ENCODE measurements at places on chromosomes 7 and 10.
A peak's percentile ranks its signal among the peaks of the same experiment; 100 is the strongest.

- DNase-seq = peak; percentile 55
Observed at GRCh38 chr10:133318494-133319127, 9.9 kb downstream of the ZNF511 start.

GRCh38 chr10:117439243-117439912 is 64.1 kb upstream of the PDZD8 start:
- DNase-seq = no peak

GRCh38 chr7:326809-327232 is 36.9 kb downstream of the FOXL3 start:
- no peak for DNase-seq

GRCh38 chr7:24788961-24789576 is 31.8 kb upstream of the GSDME start:
- DNase-seq = no peak

GRCh38 chr7:92276460-92276864 is 30.7 kb downstream of the ANKIB1 start:
- no peak for DNase-seq

DNA sequence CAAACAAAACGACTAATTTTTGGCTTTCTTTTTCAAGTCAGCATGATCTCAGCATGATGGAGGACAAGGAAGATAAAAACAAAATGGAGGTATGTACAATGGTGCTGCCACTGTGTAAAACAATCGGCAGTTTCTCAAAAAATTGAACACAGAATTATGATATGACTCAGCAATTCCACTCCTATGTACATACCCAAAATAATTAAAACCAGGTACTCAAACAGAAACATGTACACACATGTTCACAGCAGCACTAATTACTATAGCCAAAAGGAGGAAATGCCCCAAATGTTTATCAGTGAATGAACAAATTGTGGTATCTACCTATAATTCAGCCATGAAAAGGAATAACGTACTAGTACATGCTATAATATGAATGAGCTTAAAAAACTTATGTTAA is 29.9 kb downstream of the SNX13 start:
- no peak for DNase-seq

DNA sequence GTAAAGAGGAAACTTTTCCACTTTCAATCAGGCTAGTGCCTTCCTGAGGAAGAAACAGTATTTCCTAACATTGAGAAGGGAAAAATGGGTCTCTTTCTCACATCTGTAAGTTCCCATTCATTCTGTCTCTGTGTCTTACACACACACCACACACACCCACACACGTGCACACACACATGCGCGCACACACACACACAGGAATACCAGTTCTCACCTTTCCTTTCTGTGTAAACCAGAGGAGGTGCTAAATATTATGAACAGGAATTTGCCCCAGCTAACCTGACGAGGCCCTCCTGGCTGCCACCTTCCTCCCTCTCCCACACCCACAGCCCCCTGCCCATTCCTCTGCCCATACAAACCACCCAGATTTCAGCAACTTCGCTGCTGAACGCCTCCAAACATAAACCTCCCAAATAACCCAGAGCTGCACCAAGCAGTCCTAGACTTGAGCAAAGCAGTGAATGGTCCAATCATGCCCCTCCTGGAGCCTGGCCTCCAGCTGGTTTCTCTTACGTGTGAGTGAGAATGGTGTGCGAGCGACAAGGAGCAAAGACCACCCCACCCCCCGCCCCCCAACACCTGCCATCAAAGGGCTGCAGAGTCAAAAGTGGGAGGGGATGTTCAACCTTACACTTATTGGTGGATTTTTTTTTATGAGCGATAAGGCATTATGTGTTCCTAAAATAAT is 190.5 kb downstream of the HECW1 start:
- DNase-seq = no peak

DNA sequence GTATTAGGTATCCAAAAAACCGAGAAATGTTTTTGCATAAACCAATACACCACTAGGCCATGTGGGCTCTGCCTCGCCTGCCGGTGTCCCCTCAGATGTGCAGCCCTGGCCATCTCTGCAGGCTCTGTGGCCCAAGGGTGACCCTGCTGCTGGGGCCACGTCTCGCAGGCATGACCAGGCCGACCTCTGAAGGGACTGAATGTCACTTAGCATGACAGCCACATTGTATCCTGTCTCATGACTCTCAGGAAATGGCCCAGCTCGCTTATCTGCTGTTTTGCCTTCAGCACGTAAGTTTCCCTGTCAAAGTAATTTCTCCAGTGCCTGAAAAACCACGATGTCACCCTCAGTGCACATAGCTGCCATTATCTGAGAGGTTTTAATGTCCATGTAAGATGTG is 49.5 kb upstream of the ZNF32 start:
- no peak for DNase-seq

- peak; percentile 31 for DNase-seq
Observed at GRCh38 chr7:98231493-98232262, 20.4 kb downstream of the TECPR1 start.

GRCh38 chr7:11472646-11473045 is 359.4 kb downstream of the THSD7A start:
- DNase-seq = no peak

GRCh38 chr10:27948186-27948585 is 50.7 kb downstream of the ODAD2 start:
- no peak for DNase-seq

- no peak for DNase-seq
Observed at GRCh38 chr10:125144206-125144605, 16.2 kb downstream of the CTBP2 start.

- no peak for DNase-seq
Observed at GRCh38 chr7:156157409-156158012, 345.2 kb upstream of the SHH start.

- no peak for DNase-seq
Observed at GRCh38 chr7:87420173-87420572, 55.3 kb downstream of the ABCB4 start.

DNA sequence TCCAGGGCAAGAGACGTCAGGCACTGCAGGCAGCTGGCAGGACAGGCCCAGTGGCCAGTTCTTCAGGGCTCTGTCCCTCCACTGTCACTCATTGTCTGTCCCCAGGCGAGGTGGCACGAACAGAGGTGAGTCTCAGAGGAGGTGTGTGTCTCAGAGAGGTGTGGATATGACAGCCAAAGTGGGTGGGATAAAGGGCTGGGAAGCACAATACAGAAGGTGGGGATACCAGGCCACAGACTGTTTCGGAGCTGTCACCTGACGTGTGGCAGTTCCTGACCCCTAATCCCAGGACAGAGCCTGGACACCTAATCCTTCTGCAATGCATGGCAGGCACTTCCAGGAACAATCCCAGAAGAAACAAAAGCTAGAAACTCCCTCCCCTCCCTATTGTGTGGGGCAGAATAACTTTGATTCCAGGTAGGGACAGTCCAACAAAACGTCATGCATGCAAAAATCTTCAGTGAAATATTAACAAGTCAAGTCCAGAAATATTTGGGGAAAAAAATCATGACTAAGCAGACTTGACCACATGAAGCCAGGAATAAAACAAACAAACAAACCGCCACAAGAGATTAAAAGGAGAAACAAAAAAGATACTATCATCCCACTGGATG is 11.6 kb downstream of the KLRG2 start:
- no peak for DNase-seq

DNA sequence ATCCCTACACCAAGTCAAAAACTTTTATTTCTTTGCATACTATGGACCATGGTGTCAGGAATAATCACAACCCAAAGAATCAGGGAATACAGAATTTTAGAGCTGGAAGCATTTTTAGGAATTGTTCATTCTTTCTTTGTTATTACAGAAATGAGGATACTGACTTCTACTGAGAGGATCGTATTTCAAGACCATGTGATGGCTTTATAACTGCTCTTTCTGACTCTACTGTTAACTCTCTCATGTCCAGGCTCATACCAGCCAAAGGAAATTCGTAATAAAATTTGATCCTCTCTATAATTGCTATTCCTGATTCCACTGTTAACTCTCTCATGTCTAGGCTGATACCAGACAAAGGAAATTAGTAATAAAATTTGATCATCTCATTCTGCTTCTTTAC is 1050.9 kb upstream of the C7orf33 start:
- no peak for DNase-seq

DNA sequence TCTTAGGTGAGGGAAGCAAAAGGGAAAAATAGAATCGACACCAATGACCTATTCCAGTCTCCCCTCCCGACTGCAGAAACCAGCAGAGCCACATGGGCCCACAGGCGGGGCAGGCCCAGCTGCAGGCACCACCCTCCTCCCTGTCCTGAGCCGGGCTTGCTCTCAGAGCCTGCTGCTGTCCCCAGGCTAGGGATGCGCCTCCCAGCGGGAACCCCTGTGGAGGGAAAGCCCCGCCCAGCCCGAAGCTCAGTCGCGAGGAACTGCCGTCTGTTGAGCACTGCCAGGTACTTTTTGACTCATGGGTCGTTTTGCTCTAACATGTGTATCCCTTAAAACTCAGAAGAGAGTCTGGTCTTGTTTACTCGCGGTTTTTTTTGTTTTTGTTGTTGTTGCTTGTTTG is 124.5 kb upstream of the RET start:
- DNase-seq = peak; percentile 46

DNA sequence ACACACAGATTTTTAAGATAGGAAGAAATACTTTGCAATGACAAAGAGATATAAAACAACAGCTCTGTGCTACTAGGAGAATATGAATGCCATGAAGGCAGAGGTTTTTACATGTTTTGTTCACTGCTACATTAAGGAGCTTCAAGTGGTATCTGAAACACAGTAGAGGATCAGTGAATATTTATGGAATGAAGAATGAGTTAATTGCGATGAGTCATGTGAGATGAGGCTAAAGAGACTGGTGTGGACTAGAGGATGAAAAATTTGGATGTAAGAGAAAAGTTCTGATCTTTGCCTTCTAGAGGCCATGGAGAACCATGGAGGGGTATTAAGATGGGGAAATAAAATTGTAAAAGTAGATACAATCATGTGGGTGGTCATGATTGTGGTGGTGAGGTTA is 434.2 kb downstream of the PHTF2 start:
- no peak for DNase-seq

GRCh38 chr10:71269301-71270288 is 49.5 kb upstream of the SLC29A3 start:
- DNase-seq = no peak

DNA sequence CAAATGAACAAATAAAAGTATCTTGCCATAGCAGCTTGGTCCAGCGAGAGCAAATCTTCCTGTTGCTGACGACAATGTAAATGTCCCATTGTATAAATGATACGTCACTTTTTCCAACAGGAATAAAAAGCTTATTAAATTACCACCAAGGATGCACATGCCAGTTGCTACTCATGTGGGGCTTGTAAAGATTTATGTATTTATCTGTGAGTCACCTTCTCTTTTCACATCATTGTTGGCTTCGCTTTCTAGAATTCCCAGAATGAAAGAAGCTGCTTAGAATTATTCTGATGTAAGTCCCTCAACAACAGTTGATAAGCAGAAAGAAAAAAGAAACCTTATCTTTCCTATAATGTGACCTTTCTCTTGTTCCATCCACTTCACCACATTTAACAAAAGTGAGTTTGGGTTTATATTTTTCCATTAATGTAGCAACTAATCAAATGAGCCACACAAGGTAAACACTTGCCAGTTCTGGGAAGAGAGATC is 22.4 kb downstream of the DNAJC12 start:
- DNase-seq = no peak

DNA sequence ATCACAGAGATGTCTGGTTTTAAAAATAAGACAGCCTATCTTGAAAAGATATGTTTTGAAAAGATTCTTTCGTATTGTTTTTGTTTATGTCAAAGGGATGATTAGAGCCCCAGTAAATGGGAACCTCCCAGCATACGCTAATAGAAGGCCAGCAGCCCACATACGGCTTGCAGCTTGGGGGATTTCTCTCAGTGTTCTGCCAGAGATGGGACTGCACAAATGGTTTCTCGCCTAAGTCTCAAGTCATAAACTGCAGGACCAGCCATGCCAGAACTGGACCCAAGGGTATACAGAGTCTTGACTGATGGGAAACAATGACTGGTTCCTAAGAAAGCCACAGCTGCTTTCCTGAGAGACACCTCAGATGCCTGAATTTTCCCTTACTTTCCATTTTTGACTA is 306.9 kb upstream of the DGKB start:
- DNase-seq = no peak

GRCh38 chr10:94315024-94315451 is 47.7 kb downstream of the NOC3L start:
- no peak for DNase-seq

DNA sequence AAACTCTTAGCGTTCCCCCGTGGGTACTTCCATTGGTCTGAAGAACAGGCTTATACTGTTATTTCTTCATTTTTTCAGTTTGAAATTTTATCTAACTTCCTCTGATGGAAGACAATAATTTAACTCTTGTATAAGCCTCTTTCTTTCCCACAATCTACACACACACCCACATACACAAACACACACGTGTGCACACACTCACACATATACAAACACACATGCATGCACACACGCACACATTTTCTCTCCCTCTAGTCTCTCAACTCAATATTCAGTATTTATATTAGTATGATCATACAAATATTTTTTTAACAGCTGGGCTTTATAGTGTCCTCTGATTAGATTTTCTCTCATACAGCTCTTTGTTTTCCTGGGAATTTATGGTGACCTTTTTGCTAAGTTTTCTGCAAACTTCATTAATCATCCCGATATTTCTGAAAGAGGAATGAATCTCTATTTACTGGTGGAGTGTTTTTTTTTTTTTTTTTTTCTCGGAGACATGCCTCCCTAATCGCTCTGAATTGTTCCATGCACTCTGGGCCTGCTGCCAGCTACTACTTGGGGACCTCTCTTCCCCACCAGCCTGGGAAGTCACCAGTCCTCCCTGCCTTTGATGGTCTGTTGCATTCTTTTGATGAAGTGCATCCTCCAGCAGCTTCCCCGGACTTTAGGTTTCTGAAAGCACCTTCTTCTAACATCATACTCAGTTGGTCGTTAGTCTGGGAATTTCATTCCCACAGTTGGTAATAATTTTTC is 75.5 kb downstream of the ZNF777 start:
- no peak for DNase-seq

GRCh38 chr7:17463511-17464085 is 165.1 kb downstream of the AHR start:
- DNase-seq = no peak

GRCh38 chr10:130185591-130185990 is 49.4 kb downstream of the GLRX3 start:
- no peak for DNase-seq

DNA sequence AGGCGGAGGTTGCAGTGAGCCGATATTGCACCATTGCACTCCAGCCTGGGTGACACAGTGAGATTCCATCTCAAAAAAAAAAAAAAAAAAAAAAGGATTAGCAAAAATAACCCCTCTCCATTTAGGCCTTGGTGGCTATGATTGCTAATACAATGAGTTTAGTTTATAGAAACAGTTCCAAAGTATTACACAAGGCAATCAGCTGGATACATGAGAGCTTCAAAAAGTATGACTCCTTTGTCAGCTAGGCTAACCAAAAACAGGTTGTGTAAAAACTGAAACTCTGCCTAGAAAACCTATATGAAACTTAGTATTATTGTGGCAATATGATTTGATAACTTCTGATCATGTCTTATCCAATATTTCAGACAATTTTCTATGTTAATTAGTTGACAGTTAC is 57.2 kb downstream of the SUGCT start:
- no peak for DNase-seq

GRCh38 chr7:139046143-139046542 is 10.3 kb upstream of the ZC3HAV1L start:
- DNase-seq = no peak

GRCh38 chr10:90412582-90412981 is 445.3 kb downstream of the HTR7 start:
- no peak for DNase-seq

All from pancreas (tissue), 10 donors.